ENCODE measurements at places on chromosomes 6 and 20.

DNA sequence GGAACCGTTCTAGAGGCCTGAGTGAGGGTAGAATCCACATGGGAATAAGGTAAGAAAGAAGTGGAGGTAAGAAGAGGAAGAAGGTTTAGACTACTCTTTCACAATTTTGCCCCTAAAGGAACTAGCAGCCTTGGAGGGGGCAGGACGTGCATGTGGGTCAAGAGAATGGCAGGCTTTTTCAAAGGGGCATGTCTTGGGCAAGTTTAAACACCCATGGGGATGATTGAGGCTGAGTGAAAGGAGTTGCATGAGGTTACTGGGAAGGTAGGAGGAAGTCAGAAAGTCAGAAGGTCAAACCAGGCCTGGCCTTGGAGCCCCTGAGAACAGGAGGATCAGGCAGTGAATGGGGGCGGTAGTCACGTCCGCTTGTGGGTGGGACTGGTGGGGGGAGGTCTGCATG lies 10.2 kb downstream of the ADA start:
- no peak for DNase-seq

- peak; percentile 46 for DNase-seq
These were observed 429.1 kb downstream of the HTR1B start for GRCh38 chr6:77034161-77034560.

GRCh38 chr20:6651016-6651415 lies 116.5 kb upstream of the BMP2 start:
- DNase-seq, result no peak

DNA sequence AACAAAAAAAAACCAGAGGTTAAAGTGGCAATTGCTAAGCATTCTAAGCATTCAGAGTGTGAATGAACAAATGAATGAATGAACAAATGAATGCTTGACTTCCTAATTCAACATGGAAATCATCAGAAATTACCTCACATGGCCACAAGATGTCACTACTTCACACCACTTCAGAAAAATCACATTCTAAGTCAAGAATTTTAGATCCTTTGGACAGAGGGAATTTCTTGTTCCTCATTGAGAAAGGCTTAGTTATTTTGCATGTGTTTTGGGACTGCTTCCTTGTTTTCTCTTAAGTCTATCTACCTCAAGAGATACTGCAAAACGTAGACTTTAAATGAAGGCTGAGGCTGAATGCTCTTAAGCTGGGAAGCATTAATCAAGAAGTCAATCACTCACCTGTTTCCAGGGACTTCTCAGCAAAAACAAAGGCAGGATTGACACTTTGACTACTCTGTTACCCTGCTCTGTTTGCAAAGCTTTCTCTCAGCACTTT lies 120.2 kb downstream of the MBOAT1 start:
- DNase-seq, result peak; percentile 57

- no peak for DNase-seq
These were observed 212.8 kb downstream of the ZMYND8 start for GRCh38 chr20:47143657-47144056.

DNA sequence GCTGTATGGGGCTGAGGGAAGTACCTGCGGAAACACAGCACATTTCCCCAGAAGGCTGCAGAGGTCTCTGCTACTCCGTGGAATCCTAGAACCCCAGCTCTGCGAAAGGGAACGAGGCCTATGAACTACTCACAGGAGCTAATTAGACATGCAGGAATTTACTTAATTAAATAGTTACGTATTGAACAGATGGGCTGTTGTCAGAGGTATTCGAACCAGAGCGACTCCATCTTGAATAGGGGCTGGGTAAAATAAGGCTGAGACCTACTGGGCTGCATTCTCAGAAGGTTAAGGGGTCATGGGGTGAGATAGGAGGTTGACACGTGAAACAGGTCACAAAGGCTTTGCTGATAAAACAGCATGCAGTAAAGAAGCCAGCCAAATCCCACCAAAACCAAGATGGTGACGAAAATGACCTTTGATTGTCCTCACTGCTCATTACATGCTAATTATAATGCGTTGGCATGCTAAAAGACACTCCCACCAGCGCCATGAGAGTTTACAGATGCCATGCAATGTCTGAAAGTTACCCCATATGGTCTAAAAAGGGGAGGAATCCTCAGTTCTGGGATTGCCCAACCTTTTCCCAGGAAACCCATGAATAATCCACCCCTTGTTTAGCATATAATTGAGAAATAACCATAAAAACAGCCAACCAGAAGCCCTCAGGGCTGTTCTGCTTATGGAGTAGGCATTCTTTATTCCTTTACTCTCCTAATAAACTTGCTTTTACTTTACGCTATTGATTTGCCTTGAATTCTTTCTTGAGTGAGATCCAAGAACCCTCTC lies 14.7 kb upstream of the SSTR4 start:
- no peak for DNase-seq

GRCh38 chr6:5004373-5005037 lies 668 bp upstream of the RPP40 start:
- DNase-seq, result no peak

- DNase-seq, result no peak
These were observed 102.6 kb upstream of the ZFP64 start for GRCh38 chr20:52294106-52294628.

DNA sequence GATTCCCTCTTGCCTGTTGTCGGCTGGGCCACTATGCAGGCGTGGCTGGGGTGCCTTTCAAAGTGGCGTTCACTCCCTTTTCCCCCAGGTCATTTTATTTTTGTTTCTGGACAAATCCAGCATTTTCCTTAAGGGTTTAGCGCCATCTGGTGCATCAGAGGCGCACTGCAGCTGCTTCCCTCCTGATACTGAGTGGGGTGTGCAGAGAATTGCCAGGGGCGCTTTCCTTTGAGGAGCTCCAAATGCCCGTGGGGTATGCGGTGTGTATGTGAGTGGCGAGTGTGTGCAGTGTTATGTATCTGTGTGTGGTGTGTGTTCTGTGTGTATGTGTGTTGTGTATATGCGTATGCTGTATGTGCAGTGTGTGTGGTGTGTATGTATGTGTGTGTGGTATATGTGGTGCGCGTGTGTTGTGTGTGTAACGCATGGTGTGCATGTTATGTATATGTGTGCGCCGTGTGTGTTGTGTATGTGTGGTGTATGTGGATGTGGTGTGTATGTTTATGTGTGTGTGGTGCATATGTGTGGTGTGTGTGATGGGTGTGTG lies 100.1 kb upstream of the AGPAT4 start:
- peak; percentile 74 for DNase-seq

DNA sequence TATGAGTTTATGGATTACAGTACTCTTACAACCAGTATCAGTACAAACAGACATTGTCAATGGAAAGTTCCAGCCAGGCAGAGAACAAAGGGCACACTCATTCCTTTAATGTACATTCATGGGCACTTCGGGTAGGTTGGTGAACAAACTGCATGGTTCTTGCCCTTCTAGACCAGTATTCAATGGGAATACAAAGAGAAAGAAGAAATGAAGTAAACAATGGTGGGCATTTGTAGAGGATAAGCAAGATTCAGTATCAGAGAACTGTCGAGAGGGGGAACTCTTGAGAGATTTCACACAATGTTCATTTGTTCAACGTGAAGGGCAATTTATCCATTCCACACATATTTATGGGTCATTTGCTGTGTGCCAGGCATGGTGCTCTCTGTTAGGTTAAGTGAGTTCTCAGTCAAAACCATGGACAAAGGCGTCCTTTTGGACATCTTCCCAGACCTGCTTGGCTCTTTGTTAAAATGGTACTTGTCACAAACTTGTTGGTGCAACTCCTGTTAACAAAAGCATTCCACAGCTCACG lies 714.8 kb downstream of the DHX35 start:
- no peak for DNase-seq

GRCh38 chr6:24780206-24780605 lies 5.5 kb downstream of the GMNN start:
- DNase-seq, result no peak

DNA sequence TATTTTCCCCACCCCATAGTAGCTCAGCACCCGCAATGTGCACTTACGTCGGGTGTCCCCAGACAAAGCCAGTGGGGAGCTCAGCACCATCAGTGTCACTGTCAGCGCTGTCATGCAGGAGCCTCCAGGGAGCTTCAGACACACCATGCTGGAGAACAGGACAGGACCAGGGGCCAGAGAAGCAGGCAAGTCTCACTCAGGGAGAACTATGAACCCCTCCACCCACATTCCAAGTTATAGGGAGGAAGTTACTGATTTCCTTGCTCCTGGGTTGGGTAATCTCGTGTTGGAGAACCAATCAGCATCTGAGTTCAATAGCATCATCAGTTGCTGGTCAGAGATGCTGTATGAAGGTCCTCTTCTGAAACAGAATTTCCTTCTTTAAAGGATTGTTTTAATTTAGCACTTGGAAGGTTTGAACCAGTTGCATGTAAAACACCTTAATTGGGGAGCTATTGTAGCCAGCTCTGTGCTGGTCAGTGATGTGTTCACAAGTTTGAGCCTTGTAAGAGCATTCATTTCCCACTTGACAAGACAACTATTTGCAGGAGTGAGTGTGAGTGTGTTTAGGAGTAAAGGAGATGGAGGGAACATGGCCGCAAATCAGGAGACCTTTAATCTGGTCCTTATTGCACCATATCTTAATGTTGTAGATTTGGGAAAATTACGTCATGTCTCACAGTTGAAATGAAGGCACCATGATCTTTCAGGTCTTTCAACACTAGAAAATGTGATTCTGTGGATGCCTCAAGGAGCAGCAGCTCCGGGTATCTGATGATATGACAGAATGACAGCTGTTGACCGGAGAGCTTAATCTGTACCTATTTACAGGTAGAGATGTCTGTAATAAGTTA lies at the start of gene HLA-DRB1:
Gene HLA-DRB1 (minus strand): TSS at position 253 of the 854 bp plus-strand sequence. CDS start 106 bp downstream, at position 147.
- no peak for DNase-seq

DNA sequence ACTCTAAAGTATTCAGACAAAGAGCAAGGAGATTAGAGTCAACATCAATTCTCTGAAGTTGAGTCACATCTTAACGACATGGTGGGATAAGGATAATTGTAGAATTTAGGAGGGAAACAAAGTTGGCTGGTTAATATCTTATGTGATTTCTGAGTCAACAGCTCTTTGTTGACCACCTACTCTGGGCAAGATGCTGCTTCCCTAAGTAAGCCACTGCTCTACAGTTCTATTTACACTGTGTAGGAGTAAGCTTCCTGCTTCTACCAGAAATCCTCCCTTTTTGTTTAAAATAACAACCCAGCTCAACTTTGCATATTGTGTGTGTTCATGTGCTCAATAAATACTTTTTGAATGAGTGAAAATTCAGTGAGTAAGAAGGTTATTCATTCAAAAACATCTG lies 3.1 kb downstream of the HS3ST5 start:
- no peak for DNase-seq

DNA sequence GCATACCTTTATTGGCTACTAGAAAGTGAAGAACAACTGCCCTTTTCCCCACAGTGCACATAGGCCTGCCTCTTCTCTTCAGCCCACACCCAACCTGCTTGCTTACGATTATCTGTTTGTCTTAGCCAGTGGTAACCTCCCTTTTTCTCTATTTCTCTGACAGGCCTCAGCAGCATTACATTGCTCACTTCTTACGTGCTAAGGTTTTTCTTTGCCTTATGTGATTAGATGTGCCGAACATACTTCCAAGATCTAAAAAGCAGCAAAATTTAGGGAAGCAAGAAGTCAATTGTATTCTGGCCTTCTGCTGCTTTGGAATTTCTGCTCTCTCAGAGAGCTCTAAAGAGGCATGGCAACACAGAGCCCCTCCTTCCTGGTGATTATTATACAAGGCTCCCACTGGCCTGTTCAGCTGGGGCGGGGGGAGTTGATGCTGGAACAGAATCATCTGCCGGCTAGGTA lies 7.0 kb downstream of the B4GALT5 start:
- no peak for DNase-seq

GRCh38 chr6:156413154-156413553 lies 364.0 kb upstream of the ARID1B start:
- DNase-seq, result no peak

GRCh38 chr6:111047244-111047643 lies 40.1 kb upstream of the SLC16A10 start:
- DNase-seq, result no peak

GRCh38 chr6:46983007-46983411 lies 59.1 kb downstream of the ADGRF1 start:
- no peak for DNase-seq

DNA sequence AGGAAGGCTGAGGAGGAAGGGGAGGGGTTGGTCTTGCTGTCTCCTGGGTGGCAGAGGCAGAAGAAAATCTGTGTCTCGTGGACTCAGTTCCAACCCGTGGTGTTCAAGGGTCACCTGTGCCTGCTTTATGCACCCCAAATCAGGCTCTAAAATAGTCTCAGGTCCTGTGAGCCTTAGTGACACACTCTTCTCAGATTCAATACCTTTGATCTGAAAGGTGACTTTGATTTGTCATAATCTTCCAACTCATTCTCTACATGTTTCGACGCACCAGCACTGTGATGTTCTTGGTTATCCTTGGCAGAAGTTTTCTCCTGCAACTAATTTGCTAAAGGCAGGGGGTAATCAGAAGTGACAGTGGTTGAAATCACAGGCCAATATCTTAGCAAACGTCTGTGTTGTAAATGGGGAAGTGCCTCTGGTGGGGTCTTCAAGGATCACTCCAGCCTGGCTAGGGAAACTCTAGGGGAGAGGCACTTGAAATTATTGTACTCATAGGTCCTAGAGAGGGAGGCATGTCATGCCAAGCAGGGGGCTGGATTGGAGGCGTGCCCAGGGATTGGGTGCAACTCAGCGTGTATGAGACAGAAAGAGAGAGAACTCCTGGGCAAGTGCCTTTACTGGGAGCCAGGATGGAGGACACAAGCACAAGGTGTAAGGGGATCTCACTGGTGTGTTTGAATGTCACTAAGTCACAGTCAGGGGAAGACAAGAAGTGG lies 19.0 kb upstream of the PRND start:
- no peak for DNase-seq

GRCh38 chr6:161080263-161080970 lies 88.8 kb downstream of the MAP3K4 start:
- DNase-seq, result no peak

GRCh38 chr6:32108727-32109113 lies 418 bp downstream of the TNXB start:
- no peak for DNase-seq

GRCh38 chr6:161103475-161103874 lies 111.9 kb downstream of the MAP3K4 start:
- no peak for DNase-seq

DNA sequence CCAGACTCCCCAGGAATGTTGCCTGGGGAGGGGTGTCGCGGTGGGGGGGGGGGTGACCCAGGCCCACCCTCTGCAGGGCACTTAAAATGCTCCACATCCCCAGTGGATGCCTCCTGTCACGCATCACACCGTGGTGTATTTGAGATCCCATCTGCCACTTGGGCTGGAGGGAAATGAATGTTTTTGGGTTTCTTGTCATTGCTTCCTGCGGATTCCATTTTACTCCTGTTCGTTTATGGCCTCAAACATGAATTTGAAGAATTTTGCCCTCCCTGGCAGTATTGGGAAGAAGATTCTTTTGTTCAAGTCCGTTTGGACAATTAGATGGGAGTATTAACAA lies 544 bp upstream of the KHDC1 start:
- no peak for DNase-seq

GRCh38 chr6:2695454-2696095 lies 55.1 kb downstream of the MYLK4 start:
- DNase-seq, result no peak

GRCh38 chr20:62636446-62636845 lies 5.9 kb upstream of the SLCO4A1 start:
- no peak for DNase-seq

GRCh38 chr6:29941471-29941870 lies 861 bp upstream of the HLA-A start:
- DNase-seq, result no peak

GRCh38 chr6:152123076-152123475 lies 315.6 kb downstream of the ESR1 start:
- no peak for DNase-seq

GRCh38 chr6:89797317-89797716 lies 22.3 kb downstream of the MDN1 start:
- DNase-seq, result no peak

- peak; percentile 83 for DNase-seq
These were observed 14.3 kb upstream of the PTCRA start for GRCh38 chr6:42901538-42901957.

- no peak for DNase-seq
These were observed 580.7 kb downstream of the LMBRD1 start for GRCh38 chr6:69216127-69216526.

Measured in neuronal stem cell (in vitro differentiated cells).